ENCODE measurements at places on chromosomes 13 and 19. TPM values are rescaled to one million over a fixed set of nuclear protein-coding genes. Genes with fewer than 3 reads are reported as not detected.
A peak's percentile ranks its signal among the peaks of the same experiment; 100 is the strongest.

Gene SRRM5
- total RNA-seq = 0.18 TPM

Gene PLPP2
- 0.21 TPM for total RNA-seq

Gene ERF
- total RNA-seq = 108 TPM

Gene RELB
- total RNA-seq = 3.1 TPM

DNA sequence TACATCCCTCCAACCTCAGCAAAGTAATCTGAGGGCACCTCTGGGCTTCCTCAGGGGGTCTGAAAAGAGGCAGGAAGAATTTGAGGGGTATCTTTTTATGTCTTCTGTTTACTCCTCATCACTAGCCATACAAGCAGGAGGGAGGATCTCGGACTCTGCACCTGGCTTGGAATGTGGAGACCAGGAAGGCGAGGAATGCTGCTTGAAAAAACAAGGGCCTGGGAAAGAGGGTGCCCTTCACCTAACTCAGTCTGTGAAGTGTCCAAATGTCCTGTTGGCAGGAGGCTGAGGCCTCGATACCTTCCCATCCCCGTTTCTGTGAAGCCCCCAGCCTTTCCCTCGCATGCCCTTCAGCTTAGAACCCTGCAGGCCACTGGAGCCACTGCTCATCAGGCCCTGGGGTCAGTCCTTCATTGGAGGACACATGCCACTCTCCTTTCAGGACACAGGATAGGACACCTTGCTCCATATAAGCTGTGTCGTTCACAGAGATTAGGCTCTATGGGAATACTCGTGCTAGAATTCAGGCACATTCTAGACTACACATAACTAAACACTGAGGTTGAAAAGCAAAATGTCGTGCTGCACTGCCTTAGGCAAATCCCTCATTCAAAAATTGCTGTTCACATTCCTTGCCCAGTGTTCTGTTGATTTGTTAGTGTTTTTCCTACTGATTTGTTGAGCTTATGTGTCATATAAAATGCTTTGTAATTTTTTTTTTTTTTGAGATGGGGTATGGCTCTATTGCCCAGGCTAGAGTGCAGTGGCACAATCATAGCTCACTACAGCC, 49.7 kb downstream of the ESD start:
- H3K4me1 ChIP-seq = no peaks in the 10 kb centered on the region
- H3K4me3 ChIP-seq = no peak overlapping the region
- H3K36me3 ChIP-seq = peaks cover 12% of the 10 kb centered on the region
- peak overlapping the region; percentile 29 for H3K27ac ChIP-seq
- H3K27me3 ChIP-seq = no peaks in the 10 kb centered on the region

DNA sequence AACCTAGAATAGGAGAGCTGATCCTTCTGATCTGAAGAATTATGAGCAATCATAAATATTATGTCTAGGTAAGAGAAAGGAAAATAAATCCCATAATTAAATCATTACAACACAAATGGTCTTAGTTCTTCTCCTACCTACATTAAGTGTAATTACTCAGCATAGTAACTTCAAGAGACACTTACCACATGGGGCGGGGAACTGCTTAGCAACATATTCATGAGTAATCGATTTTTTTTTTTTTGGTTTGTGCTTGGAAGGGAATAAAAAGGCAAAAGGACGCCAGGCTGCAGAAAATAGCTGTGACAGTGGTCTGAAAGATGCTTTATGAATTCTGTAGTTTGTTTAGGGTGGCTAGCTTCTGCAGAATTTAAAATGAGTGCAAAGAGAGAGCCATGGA, 103.3 kb upstream of the HTR2A start:
- H3K27ac ChIP-seq = no peak overlapping the region
- no peaks in the 10 kb centered on the region for H3K4me1 ChIP-seq
- H3K27me3 ChIP-seq = no peaks in the 10 kb centered on the region
- H3K4me3 ChIP-seq = no peak overlapping the region

- H3K27ac ChIP-seq = no peak overlapping the region
- no peaks in the 10 kb centered on the region for H3K36me3 ChIP-seq
These were observed 289.6 kb downstream of the TEX29 start for GRCh38 chr13:111610081-111610480.

GRCh38 chr19:11191273-11191755, 6.0 kb downstream of the KANK2 start:
- no peaks in the 10 kb centered on the region for H3K4me1 ChIP-seq
- H3K36me3 ChIP-seq = peaks cover 3% of the 10 kb centered on the region
- no peak for DNase-seq
- no peaks in the 10 kb centered on the region for H3K27me3 ChIP-seq
- no peak overlapping the region for H3K4me3 ChIP-seq

GRCh38 chr13:50531917-50532899, 311.3 kb downstream of the DLEU7 start:
- H3K27me3 ChIP-seq = no peaks in the 10 kb centered on the region
- H3K27ac ChIP-seq = no peak overlapping the region
- H3K4me3 ChIP-seq = no peak overlapping the region

DNA sequence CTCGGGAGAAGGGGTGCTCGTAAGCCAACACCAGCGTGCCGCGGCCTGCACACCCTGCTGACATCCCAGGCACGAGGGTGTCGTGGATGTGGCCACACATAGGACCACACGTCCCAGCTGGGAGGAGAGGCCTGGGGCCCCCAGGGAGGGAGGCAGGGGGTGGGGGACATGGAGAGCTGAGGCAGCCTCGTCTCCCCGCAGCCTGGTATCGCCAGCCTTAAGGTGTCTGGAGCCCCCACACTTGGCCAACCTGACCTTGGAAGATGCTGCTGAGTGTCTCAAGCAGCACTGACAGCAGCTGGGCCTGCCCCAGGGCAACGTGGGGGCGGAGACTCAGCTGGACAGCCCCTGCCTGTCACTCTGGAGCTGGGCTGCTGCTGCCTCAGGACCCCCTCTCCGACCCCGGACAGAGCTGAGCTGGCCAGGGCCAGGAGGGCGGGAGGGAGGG, 2.4 kb downstream of the IZUMO4 start:
- no peak for DNase-seq
- no peak overlapping the region for H3K27ac ChIP-seq
- H3K36me3 ChIP-seq = peaks cover 5% of the 10 kb centered on the region
- no peak overlapping the region for H3K4me3 ChIP-seq
- H3K27me3 ChIP-seq = no peaks in the 10 kb centered on the region

- no peak for DNase-seq
- H3K36me3 ChIP-seq = peaks cover 2% of the 10 kb centered on the region
- H3K27me3 ChIP-seq = no peaks in the 10 kb centered on the region
- H3K4me3 ChIP-seq = no peak overlapping the region
- no peak overlapping the region for H3K27ac ChIP-seq
- H3K4me1 ChIP-seq = no peaks in the 10 kb centered on the region
These were observed 37.8 kb upstream of the TFDP1 start for GRCh38 chr13:113546571-113547237.

DNA sequence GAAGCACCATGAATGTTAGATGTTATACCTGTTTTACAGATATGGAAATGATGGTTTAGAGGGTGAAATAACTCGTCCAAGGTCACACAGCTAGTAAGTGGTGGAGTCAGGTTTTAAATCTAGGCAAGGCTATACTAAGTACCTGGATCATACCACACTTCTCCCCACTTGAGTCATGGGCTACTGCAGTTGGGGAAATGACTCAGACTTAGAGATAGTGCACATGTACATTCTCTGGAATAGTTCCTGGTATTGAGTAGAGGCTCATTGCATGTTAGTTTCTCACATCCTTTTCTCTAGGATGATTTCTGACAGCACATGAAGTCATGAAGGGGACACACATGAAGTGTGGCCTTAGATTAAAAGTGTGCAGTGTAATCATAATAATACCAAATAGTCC, 76.2 kb upstream of the TNFSF11 start:
- no peaks in the 10 kb centered on the region for H3K4me1 ChIP-seq
- DNase-seq = peak; percentile 86
- no peaks in the 10 kb centered on the region for H3K36me3 ChIP-seq
- no peaks in the 10 kb centered on the region for H3K27me3 ChIP-seq
- H3K4me3 ChIP-seq = no peak overlapping the region

DNA sequence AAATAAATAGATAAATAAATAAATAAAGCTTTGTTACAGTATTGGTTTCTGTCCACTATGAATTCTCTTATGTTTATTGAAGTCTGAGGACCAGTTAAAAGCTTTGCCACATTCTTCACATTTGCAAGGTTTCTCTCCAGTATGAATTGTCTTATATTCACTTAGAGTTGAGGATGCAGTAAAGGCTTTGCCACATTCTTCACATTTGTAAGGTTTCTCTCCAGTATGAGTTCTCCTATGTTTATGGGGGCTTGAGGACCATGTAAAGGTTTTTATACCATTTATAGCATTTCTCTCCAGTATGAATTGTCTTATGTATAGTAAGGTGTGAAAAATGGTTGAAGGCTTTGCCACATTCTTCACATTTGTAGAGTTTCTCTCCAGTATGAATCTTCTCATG, 168.3 kb downstream of the ZNF737 start:
- no peaks in the 10 kb centered on the region for H3K27me3 ChIP-seq
- no peak overlapping the region for H3K27ac ChIP-seq
- DNase-seq = no peak
- no peak overlapping the region for H3K4me3 ChIP-seq
- H3K36me3 ChIP-seq = no peaks in the 10 kb centered on the region

DNA sequence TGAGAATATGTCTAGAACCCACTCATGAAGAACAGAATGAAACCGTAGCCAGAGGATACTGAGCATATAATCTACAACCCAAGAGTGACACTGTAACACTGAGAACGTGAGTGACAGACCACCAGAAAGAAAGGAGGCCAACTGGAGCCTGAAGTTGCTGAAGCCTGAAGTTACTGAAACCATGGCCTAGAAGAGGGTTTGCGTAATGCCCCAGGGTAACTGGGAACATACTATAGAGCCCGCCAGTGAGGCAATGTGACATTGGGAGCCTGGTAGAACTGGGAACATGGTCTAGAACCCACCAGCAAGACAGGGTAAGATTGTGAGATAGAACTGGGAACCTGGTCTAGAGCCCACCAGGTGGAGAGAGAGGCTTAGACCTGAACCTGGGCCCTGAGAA, 15.5 kb upstream of the TNFSF14 start:
- no peaks in the 10 kb centered on the region for H3K27me3 ChIP-seq
- no peak overlapping the region for H3K4me3 ChIP-seq
- no peak overlapping the region for H3K27ac ChIP-seq
- DNase-seq = no peak
- H3K4me1 ChIP-seq = no peaks in the 10 kb centered on the region
- H3K36me3 ChIP-seq = no peaks in the 10 kb centered on the region

DNA sequence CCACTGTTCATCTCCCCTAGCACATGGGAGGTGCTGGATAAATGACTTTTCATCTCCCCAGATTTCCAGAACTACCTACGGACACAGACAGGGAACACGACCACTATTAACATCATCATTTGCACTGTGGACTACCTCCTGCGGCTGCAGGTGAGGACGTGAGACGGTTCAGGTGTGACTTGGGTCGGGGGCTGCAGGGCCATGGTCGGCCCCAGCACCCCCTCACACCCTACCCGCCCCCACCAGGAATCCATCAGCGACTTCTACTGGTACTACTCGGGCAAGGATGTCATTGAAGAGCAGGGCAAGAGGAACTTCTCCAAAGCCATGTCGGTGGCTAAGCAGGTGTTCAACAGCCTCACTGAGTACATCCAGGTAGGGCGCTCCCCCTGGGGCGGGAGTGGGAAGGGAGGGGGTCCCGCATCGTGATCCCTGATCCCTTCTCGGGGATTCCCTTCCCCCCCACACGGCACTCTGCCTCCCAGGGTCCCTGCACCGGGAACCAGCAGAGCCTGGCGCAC, 74.4 kb downstream of the MAP4K1 start:
- H3K4me3 ChIP-seq = no peak overlapping the region
- H3K36me3 ChIP-seq = no peaks in the 10 kb centered on the region
- H3K4me1 ChIP-seq = no peaks in the 10 kb centered on the region
- DNase-seq = no peak
- no peak overlapping the region for H3K27ac ChIP-seq

DNA sequence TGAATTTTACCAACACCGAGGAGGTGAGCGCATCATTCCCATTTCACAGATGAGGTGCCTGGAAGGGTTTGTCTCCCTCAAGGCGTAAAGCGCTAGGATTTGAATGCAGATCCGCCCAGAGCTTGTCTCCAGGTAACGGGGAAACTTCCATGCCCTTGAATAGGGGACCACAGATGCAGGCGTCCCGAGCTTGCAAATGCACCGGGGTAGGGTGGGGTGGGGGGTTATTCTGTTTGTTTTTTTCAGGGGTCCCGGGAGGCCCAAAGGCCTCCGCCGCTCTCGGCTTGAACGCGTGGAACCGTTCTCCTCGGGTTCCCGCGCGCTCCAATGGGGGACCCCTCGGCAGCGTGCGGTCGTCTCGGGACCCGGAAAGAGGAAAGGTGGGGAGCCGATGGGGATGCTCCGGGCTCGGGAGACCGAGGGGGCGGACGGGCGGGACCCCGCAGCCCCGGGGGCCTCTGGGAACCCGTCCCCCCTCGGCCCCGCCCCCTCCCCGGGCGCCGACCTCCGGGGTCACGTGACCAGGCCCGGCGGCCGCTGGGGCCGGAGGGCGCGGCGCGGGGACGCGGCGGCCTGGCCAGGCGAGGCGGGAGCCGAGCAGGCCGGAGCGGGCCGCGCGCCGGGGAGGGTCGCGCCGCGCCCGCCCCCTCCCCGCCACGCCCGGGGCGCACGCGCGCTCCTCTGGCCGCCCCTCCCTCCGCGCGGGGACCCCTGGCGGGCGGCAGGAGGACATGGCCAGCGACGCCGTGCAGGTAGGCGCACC, at the start of gene PKN1:
Gene PKN1 (plus strand): TSS at position 516 of the 763 bp plus-strand sequence. CDS start 216 bp downstream, at position 732.
- peak within 1 kb of the TSS; percentile 86 for H3K4me3 ChIP-seq
- peaks cover 6% of the 10 kb centered on the region for H3K4me1 ChIP-seq
- no peaks in the 10 kb centered on the region for H3K27me3 ChIP-seq
- H3K27ac ChIP-seq = no peak within 1 kb of the TSS
- peak; percentile 46 for DNase-seq

DNA sequence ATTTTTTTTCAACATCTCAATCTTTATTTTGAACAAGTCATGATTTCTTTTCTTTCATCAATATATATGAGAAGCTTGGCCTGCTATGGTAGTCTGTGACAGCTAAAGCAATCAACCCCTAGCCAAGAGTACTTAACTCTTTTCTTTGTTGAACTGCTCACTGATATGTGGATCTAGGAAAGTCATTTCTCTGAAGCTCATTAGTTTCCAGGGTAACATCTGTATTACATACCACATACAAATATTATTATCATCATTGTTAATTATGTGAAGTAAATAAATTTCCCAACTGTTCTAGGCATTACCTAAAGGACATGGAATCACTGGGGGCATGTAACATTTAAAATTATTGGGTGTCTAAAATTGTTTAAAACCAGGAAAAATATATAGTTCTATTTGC, 267.3 kb downstream of the DCT start:
- DNase-seq = no peak
- no peak overlapping the region for H3K27ac ChIP-seq
- H3K36me3 ChIP-seq = no peaks in the 10 kb centered on the region
- H3K4me3 ChIP-seq = no peak overlapping the region
- H3K27me3 ChIP-seq = no peaks in the 10 kb centered on the region

- no peaks in the 10 kb centered on the region for H3K27me3 ChIP-seq
- peaks cover 11% of the 10 kb centered on the region for H3K4me1 ChIP-seq
- no peaks in the 10 kb centered on the region for H3K36me3 ChIP-seq
- no peak overlapping the region for H3K4me3 ChIP-seq
These were observed 6.6 kb upstream of the CEACAM16 start for GRCh38 chr19:44692379-44692721.

GRCh38 chr19:29514525-29515232, 11.1 kb upstream of the VSTM2B start:
- H3K36me3 ChIP-seq = no peaks in the 10 kb centered on the region
- H3K4me1 ChIP-seq = no peaks in the 10 kb centered on the region
- DNase-seq = no peak
- no peak overlapping the region for H3K27ac ChIP-seq
- peaks cover 58% of the 10 kb centered on the region for H3K27me3 ChIP-seq
